Psoas muscle (tissue), 8 donors: ENCODE measurements at places on chromosomes 4 and X. TPM values are rescaled to one million over a fixed set of nuclear protein-coding genes. Genes with fewer than 3 reads are reported as not detected.

- DNase-seq = peak; percentile 37
These were observed 49.6 kb downstream of the SMAD1 start for GRCh38 chr4:145531223-145531622.

DNA sequence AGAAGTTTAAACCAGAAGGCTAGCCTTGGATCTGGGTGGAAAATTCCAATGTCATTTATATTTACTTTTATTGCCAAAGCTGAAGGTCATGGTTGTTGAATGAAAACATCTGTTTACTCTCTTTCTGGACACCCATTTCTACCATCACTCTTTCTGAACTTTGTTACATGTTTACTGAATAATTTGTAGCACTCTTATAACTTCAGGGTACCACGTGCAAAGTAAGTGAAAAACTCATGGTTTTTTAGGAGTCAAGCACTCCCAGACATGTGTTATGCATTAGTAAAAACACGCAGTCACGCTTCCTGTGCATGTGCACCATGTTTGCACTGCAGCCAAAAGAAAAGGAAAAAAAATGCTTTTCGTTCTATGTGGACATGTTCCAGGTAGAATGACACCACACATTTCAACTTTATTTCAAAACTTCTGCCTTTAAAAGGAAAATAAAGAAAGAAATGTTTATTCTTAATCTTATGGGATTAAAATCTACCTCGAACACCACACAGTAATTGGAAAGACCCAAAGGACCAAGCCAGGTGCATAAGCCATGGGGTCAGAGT lies 31.4 kb upstream of the ADH1C start:
- peak; percentile 23 for DNase-seq

- DNase-seq = no peak
These were observed 133.4 kb downstream of the OPHN1 start for GRCh38 chrX:68299898-68300297.

DNA sequence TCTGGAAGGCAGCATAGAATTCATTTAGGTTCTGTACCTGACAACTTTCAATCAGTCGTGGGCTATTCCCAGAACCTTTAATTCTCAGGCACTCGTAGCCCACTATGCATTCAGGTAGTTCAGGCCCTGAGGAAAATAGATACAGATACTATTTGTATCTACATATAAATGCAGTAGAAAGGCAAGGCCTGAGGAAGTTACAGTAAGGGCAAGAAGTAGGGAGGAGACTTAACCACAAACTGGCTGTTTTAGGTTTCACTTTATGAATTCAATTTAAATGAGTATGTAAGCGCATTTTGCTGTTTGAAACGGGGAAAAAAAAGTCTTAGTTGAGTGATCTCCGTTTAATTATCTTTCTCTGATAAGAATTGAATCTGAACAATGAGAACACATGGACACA lies 529.4 kb upstream of the ATOH1 start:
- no peak for DNase-seq

GRCh38 chr4:89863533-89863932 lies 26.6 kb upstream of the SNCA start:
- DNase-seq = no peak

DNA sequence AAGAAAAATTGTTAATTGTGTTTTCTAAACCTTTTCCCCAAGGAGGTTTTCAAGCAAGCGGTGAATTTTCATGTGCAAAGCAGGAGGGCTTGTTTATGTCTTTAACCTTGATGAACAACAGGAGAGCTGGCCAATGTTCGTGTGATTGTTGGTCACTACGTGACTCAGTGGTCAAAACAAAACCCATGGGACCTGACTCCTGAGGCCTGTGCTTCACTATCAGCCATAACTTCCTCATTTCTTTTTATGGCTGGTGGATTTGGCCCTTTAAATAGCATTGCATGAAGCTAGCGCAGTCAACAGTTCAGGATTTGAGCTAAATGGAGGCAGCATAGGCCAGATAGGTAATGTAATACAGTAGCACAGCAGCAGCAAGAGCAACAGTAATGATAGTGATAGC lies 80.5 kb downstream of the MID1IP1 start:
- no peak for DNase-seq

DNA sequence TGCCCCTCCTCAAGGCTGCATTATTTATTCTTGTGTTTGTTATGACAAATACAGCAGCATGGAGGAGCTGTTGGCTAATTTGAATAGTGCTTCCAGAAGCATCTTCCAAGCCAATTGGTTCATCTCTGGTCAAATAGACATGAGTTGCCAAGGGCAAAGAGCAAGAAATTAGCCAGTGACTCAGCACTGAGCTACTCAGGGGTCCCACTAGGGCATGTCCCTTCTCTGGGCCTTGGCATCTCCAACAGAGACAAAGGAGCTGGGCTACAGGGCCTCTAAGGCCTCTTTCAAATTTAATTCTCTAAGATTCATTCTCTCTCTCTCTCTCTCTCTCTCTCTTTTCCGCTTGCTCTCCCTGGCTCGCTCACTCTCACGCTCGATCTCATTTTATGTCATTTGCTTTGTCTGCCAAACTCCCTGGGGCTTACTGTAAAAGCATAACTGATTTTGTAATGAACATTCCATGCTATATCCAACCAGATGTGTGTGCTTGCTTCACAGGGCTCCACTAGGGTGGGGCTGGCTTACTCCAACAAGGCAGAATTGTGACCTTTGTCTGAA lies 86.7 kb upstream of the MAGEA4 start:
- DNase-seq = peak; percentile 27

GRCh38 chrX:1853916-1854315 lies 239.1 kb downstream of the ASMT start:
- DNase-seq = no peak

DNA sequence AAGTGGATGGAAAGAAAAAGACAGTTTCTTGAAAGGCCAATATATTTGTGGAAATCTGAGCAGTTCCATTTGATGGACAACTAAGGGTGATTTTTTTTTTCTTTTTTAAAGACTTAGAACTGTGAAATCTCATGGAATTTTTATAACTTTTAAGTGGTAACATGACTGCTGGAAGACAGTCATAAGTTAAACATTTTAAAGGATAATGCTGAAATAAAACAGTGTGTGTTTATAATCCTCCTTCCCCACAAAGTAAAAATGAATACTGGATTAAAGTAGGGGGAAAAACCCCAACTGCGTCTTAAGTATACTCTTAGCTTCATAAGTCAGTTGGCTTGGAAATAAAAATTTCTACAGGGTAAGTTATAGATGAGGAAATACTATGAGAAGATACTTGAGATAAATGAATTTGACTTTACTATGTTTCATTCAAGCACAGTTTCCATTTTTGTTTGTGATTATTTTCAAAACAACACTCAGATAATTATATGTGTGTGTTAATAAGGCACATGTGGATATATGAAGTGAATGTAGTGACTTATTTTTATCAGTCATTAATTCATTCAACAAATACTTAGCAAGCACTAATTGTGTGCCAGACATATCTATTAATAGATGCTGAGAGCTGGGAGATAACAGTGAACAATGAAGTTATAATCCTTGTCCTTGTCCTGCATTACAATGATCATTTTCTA lies 129.2 kb upstream of the ETNPPL start:
- DNase-seq = no peak

DNA sequence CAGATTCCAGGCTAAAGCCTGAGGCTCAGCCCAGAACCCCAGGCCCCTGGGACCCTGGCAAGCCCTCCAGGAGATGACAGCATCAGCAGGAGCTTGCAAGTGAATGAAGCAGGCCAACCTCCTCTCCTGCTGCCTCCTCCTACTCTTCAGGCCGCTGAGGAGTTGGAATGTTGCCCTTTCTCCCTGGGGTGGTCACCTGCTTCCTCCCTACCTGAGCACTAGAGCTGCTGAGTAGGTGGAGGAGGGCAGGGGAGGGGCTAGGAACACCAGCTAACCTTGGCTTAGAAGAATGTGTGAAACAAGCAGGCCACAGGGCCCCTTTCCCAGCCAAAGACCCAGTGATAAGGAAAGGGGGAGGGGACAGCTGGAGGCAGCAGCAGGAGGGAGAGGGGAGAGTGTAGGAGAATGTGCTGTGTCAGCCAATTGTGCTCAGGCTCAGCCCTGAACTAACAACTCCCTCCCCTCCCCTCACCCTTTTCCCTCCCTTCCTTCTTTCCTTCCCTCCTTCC lies 58.0 kb downstream of the PJA1 start:
- DNase-seq = no peak

DNA sequence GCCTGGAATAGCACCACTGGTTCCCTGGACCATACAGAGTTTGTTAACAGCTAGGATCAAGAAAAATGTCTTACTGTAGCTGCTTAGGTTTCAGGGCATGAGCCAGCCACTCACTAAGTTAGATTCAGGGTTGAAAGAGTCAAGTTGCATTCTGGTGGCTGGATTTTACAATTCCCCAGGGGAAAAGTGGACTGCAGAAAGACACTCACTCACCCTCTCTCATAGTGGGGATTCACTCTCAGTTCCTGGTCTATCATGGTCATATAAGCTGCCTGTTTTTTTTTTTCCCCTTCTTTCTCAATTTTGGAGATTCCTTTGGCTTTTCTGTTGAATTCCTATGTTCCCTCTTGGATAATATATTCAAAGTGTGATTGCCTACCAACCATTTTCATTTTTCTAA lies 744.2 kb upstream of the GRIA3 start:
- DNase-seq = no peak

DNA sequence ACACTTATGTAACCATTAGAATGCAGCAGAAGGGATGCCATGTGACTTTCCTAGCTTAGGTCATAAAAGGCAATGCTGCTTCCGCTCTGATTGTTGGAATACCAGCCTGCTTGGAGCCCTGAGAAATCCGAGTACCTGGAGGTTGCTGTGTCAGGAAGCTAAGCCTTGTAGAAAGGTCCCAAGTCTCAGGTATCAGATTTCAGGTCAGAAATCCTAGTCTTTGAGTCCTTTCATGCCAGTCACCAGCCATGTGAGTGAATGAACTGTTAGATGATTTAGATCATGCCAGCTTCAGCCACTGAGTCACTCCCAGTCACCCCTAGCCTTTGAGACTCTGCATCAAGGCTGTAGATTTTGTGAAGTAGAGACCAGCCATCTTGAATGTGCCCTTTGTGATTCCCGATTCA lies 23.5 kb downstream of the RAP1GDS1 start:
- no peak for DNase-seq

DNA sequence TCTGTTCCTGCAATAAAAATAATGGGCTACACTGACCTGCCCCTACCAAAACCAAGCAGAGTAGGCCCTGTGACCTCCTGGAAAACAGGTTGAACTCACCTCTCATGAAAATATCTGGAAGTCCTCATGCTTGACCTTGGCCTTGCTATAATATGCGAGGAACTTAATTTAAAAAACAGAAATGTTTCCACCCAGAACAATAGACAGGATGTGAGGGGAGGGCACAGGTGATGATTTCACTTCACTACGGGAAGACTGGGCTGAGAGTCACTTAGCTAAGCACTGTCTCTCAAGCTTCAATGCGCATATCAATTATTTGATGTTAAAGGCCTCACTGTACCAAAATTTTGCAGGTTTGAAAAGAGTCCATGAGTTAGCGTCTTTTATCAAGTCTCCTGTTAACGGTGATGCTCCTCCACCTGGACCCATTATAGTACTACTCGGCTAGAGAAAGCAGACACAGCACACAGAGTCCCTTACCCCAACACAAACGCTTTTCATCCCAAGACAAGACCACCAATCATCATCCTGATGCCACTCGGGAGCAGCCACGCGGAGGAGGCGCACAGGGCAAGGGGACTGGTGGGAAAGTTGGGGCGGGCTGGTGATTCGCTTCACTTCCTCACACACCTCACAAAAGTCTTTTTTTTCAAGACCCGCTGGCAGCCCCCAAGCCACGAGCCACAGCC lies 25.9 kb downstream of the ZNF721 start:
- no peak for DNase-seq

DNA sequence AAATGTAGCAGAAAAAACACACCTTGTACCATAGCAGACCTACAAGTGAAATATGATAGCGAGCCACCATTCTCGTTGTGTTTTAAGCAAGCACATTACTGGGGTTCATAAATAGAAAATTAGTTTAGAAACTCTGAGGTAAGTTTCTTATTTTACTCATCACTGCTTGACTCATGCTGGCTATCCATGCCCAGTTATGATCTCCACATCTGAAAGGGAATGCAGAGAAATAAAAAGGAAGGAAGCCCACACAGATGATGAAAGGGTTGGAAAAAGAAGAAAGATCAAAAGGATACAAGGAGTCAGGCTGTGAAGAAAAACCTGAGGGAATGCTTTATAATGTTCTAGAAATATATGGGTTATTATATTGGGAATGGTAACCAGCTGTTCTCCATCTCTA lies 54.5 kb downstream of the CAMK2D start:
- DNase-seq = no peak

DNA sequence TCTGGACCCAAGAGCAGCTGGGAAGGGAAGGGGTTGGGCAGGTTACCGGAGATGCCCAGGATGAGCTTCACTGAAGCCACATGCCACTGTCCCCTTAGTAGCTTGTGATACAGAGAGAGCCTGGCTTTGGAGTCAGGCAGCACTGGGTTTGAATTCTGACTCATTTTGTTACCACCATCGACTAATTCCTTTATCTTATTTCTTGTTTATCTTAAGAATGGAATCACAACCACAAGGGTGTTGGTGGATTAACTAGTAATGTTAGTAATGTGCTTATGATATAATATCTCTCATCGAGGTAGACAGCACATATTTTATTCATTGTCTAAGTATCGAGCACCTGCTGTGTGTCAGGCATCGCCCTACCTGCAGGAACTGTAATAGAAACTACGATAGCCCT lies 17.7 kb upstream of the STX18 start:
- no peak for DNase-seq

DNA sequence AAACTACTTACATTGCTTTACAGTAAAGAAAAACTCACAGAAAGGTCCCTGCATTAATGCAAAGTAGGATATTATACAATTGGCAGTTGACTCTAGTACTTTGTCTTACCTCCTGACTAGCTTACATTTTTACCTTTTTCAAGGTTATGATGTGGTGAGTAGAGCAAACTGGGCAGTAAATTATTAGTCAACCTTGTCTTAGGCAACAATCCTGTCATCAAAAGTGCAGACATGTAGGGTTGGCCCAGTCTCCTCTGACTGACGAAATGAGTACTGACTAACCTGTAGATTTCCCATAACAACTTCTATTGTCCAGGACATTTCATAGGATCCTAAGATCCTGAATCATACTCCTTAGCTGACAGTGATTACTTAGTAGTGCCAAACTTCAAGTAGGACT lies 142.0 kb upstream of the NUDT6 start:
- DNase-seq = no peak

GRCh38 chr4:17251101-17251500 lies 260.8 kb downstream of the QDPR start:
- DNase-seq = no peak

The SSX2 gene
- total RNA-seq = not detected

The CSAG2 gene
- not detected for total RNA-seq

The TMLHE gene
- total RNA-seq = 36.9 TPM

The BTC gene
- 0.13 TPM for total RNA-seq

The MRFAP1L1 gene
- 32.6 TPM for total RNA-seq

The GPM6B gene
- total RNA-seq = 1.6 TPM

The CXCL11 gene
- total RNA-seq = not detected

The NMU gene
- not detected for total RNA-seq

The XAGE2 gene
- total RNA-seq = not detected

The ASB12 gene
- 22.5 TPM for total RNA-seq

The SOX3 gene
- not detected for total RNA-seq

The PHOX2B gene
- not detected for total RNA-seq
